ENCODE measurements at places on chromosomes 7 and 10. TPM values are rescaled to one million over a fixed set of nuclear protein-coding genes. Genes with fewer than 3 reads are reported as not detected.

DNA sequence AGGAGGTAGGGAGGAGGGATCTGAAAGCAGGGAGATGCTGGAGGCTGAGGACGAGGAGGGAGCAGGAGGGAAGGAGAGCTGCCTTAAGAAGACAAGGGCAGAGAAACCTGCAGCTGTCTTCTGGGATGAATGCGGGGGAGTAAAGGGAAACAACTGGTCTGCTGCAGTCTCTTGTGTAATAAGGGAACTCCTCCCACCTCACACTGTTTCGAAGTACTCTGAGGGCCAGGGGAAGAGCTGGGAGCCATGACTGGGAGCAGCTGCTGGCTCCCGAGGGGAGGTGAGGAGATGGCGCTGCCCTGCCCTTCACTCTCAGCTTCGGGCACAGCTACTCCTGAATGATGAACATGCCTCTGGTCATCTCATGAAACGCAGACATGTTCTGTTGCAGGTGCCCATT is 65.1 kb downstream of the CLEC2L start:
- DNase-seq, result no peak

- DNase-seq, result no peak
Observed at GRCh38 chr7:79692015-79692414, 238.5 kb upstream of the MAGI2 start.

GRCh38 chr7:124257638-124258308 is 224.9 kb upstream of the TMEM229A start:
- DNase-seq, result no peak

KLLN gene
- not detected for total RNA-seq

GRCh38 chr7:110888641-110889040 is 202.3 kb upstream of the LRRN3 start:
- DNase-seq, result no peak

GRCh38 chr10:36634916-36635315 is 490.5 kb upstream of the ANKRD30A start:
- no peak for DNase-seq

- no peak for DNase-seq
Observed at GRCh38 chr10:124354411-124355382, 64.0 kb downstream of the OAT start.

DNA sequence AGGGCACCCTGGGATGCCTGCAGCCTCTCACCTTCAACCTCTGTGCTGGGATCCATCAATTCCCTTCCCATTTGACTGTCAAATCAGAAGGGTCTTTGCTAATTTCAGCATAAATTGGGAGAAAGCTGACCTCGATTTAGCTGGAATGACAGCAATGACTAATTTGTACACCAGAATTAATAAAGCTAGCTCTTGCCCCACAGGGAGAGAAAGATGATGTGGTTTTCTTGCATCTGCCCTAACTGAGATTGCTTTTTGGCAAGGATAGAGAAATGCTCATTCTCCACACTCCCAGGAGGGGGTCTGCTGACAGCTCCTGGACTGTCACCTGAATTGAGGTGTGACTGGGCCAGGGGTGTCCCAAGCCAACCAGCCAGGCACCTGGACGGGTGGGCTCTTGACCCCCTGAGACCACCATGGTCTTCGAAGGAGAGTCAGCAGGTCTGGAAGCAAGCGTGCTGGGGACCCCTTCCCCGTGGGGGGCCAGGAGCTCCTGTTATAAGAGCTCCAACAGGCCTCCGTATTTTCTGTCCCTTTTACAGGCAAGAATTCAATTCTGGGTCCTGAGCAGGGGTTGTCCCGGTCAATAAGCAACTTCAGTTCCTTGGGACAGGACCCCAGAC is 42.1 kb downstream of the RBM17 start:
- DNase-seq, result no peak

ZC3HAV1L gene
- total RNA-seq, result 22.2 TPM

GRCh38 chr7:95586951-95587301 is 9.4 kb downstream of the PDK4 start:
- DNase-seq, result no peak

- no peak for DNase-seq
Observed at GRCh38 chr10:101901340-101901739, 57.7 kb upstream of the KCNIP2 start.

ATAD1 gene
- total RNA-seq, result 25.2 TPM

- DNase-seq, result no peak
Observed at GRCh38 chr7:101108330-101108857, 18.5 kb upstream of the SERPINE1 start.

DNA sequence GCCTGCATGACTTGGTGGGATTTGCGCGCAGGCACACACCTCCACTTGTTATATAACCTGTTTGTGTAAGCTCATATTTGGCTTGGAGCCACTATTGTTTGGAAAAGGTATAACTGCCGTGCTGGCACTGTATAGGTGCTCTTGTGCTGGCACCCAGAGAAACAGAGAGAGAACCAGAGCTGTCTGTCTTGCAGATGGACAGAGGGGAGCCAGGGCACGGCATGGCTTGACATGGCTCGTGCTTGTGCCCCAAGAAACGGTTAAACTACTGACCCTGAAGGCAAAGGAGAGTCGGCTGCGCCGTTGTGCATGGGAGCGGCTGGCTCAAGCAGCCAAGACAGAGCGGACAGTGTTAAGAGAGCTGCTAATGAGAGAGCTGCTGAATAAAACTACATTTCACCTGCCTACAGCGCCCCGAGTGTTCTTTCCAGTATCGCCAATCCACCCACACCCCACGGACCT is 23.2 kb downstream of the RAPGEF5 start:
- peak; percentile 80 for DNase-seq

DNA sequence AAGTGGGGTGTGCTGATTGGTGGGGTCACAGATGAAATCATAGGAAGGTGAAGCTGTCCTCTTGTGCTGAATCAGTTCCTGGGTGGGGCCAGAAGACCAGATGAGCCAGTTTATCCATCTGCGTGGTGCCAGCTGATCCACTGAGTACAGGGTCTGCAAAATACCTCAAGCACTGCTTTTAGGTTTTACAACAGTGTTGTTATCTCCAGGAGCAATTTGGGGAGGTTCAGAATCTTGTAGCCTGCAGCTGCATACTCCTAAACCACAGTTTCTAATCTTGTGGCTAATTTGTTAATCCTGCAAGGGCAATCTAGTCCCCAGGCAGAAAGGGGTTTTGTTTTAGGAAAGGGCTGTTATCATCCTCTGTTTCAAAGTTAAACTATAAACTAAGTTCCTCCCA is 17.0 kb upstream of the IFRD1 start:
- no peak for DNase-seq

TACC2 gene
- total RNA-seq, result 6.6 TPM

DNA sequence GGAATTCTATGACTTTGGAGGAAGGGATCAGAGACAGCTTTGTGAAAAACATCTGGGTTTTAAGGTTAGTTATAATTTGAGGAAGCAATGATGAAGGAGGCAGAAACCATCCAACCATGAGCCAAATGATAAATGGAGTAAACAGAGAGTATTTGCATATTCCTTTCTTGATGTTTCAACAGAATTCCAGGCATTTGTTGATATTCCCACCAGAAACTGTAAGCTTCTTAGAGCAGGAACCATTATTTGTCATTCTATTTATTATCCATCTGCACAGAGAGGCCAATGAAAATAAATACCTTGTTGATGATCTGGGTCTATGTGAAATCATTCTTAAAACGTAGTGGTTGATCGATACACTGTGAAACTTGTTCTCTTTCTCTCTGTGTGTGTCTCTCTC is 715.3 kb downstream of the INHBA start:
- no peak for DNase-seq

FAM25G gene
- total RNA-seq, result not detected

MYH16 gene
- total RNA-seq, result not detected

DNA sequence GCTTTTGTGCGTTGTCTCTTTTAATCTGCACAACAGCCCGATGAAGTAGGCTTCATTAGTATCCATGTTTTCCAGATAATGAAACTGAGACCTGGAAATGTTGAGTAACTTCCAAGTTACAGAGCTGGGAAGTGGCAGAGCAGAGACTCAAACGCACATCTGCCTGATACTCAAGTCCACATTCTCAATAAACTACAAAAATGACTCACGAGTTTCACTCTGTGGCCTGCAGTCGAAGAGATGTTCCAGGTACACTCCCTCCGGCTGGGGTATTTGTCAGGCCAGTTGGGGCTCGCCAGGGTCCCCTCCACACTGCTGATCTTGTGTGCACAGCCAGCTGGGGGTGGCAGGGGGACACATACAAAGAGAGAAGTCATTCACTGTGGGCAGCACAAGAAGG is 17.7 kb upstream of the OPALIN start:
- DNase-seq, result no peak

GRCh38 chr7:152711444-152711944 is 35.6 kb upstream of the XRCC2 start:
- no peak for DNase-seq

SPDYE1 gene
- not detected for total RNA-seq

NIPSNAP2 gene
- 79.2 TPM for total RNA-seq

DNA sequence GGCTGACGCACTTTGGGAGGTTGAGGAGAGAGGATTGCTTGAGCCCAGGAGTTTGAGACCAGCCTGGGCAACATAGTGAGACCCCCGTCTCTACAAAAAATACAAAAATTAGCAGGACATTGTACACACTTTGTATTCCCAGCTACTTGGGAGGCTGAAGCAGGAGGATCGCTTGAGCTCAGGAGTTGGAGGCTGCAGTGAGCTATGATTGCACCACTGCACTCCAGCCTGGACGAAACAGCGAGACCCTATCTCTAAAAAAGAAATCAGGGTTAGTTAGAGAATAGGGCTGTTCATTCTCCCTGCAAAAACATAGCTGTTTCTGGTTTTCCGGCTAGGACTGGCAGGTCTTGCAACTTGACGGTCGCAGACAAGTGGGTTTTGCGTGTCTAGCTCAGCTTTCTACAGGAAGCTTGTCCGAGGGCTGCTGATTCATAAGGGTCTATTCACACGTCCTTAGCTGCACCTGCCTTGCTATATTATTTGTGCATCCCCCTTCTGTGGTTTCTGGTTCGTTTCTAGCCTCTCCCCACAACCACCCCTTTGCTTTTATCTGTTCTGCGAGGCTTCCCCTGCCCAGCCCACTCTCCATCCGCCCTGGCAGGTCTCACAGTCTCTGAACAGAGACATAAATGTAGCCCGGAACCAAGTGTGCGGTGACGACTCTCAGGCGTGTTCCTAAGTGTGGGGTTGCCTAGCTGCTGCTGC is 10.7 kb downstream of the AMZ1 start:
- DNase-seq, result no peak

GRCh38 chr10:5666008-5666840 is at the start of gene ASB13:
Gene ASB13, minus strand, starts transcription at chr10:5666595. Its CDS starts 44 bp downstream, at chr10:5666551.
- DNase-seq, result peak; percentile 75

TAS2R41 gene
- total RNA-seq, result not detected

DNA sequence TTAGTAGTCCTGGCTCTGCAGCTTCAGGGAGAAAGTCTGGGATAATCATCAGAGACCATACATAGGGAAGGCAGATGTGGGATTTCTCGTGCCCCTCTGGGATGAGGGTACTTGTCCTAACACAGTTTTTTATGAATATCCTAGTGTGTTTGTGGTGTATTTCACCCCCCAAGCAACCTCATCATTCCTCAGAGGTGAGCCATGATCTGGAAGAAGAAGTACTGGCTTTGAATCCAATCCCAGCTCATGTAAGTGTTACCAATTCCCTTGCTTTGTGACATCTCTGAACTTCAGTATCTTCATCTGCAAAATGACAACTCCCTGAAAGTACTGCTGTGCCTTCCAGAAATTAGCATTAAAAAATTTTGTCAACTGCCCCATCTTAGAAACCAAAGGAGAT is 347.5 kb upstream of the ZMIZ1 start:
- DNase-seq, result no peak

DNA sequence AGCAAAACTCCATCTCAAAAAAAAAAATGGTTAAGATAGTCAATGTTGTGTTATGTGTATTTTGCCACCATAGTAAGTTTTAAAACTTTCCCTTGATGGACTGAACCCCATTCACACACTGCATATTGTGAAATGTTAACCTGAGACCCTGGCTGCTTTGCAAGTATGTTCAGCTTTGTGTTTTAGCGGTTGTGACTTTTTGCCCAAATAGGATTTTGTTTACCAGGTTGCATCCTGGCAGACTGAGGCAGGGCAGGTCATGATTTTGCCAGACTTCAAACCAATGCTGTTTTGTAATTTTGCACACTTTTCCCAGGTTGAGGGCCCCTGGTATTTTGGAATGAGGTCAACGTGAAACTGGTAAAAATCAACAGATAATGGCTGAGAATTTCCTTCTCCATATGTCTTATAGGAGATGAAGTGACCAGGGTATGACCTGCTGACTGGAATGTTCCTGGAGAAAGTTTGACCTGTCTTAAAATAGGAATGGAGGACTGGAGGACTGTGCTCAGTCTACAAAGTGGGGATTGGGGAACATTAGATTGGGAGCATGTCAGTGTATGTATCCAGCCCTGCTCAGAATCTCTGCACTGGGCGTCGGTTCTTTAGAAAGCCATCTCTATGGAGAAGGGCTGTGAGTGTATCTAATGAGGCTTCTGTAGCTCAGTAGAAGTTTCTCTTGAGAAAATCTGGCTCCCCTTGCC is 76.2 kb downstream of the LRGUK start:
- DNase-seq, result no peak

VWA2 gene
- total RNA-seq, result not detected

DNA sequence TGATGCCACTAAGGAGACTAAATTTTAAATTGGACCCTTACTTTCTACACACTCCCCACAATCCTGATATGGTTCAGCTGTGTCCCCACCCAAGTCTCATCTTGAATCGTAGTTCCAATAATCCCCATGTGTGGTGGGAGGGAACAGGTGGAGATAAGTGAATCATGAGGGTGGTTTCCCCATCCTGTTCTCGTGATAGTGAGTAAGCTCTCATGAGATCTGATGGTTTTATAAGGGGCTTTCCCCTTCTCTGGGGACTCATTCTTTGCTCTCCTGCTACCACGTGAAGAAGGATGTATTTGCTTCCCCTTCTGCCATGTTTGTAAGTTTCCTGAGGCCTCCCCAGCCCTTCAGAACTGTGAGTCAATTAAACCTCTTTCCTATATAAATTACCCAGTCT is 18.4 kb upstream of the BET1 start:
- no peak for DNase-seq

Measured in G401 (cell line).